ENCODE measurements at places on chromosomes 12 and 14.

- DNase-seq, result no peak
These were observed 163.7 kb downstream of the IPO8 start for GRCh38 chr12:30531731-30532678.

DNA sequence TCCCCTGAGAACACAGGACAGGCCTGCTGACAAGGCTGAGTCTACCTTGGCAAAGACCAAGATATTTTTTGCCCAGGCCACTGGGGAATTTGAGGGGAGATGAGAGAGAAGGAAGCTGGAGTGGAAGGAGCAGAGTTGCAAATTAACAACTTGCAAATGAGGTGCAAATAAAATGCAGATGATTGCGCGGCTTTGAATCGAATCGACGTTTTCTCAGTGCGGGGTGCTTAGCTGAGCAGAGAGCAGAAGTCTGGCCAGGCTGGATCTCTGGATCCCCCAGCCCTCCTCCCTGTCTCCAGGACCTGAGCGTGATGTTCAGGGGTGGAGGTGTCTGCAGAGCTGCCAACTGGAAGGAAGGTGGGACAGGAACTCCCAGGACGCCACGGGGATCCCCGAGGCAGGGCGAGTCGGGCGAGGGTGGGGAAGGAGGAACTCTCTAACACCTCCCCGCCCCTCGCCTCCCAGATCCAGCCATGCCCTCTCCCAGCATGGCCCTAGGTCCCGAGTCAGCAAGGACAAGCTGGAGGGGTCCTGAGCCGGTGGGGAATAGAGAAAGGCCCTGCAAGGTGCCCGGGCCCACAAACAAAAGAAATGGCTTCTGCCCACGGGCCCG, 527 bp upstream of the CARMIL3 start:
- no peak for DNase-seq

DNA sequence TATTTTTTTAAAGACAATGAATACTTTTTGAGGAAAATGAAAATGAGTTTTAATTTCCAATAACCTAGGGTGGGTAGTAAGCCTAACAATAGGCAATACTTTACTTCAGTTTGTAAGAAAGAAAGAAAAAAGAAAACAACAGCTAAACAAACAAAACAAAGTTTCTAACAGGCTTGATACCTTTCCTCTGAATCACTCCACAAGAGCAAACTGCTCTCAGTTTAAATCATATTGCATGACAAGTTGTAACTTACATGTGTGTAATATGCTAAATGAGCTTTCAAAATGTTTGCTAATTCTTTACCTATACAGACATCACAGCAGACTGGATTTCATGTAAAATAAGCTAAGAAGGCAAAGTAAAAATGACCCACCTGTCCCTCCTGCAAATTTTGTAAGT, 6.7 kb upstream of the LMO3 start:
- no peak for DNase-seq

GRCh38 chr12:52307836-52308805, 13.1 kb downstream of the KRT83 start:
- DNase-seq, result no peak

- DNase-seq, result no peak
These were observed 420.9 kb downstream of the PCNX1 start for GRCh38 chr14:71328183-71328582.

DNA sequence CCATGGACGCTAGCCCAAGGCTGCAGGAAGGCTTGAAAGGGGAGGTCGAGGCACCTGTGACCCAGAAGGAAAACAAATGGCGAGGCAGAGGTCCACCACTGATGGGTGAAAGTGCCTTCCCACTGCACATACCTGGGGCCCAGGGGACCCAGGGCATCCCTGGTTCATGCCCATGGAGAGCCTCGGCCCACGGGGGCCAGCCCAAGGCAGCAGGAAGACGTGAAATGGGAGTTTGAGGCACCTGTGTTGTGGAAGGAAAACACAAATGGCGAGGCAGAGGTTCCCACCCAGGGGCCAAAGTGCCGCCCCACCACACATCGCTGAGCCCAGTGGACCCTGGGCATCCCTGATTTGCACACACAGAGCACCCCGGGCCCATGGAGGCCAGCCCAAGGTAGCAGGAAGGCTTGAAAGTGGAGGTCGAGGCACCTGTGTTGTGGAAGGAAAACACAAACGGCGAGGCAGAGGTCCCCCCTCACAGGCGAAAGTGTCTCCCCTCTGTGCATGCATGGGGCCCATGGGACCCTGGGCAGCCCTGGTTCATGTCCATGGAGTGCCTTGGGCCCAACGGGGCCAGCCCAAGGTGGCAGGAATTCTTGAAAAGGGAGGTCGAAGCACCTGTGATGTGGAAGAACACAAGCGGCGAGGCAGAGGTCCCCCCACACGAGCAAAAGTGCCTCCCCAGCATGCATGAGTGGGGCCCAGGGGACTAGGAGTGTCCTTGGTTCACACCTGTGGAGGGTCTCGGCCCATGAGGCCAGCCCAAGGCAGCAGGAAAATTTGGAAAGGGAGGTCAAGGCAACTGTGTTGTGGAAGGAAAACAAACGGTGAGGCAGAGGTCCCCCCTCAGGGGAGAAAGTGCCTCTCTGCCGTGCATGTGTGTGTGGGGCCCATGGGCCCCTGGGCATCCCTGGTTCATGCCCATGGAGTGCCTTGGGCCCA, 383.3 kb downstream of the ALG10 start:
- no peak for DNase-seq

DNA sequence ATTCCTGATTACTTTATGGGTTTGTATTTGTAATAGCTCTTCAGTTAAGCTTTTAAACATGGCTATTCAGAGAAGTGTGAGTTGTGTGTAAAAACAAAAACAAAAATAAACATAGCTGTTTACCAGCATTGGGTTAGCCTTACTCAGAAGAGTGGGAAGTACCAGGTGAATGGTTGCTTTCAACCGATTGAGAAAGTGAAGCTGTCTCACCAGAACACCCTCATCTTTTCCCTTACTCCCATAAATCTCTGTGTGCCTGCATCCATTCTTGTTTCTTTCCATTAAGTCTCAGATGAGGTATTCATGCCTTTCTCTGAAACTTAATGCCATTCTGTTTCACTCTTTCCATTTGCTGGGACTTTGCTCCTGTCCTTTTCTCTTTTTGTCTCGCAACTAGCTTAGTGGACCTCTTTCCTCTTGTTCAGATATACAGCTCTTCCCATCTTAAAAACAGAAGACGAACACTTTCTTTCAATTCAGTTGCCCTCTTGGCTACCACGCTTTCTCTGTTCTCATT, 10.7 kb downstream of the BORCS5 start:
- no peak for DNase-seq

GRCh38 chr14:24744641-24745040, 110.7 kb upstream of the GZMB start:
- DNase-seq, result no peak
